ENCODE measurements at places on chromosomes 4 and X. TPM values are rescaled to one million over a fixed set of nuclear protein-coding genes. Genes with fewer than 3 reads are reported as not detected.

- peak; percentile 48 for DNase-seq
Measured at GRCh38 chrX:138287205-138287877, 424.2 kb downstream of the FGF13 start.

GRCh38 chr4:21962691-21963090 is 14.1 kb upstream of the KCNIP4 start:
- no peak for DNase-seq

DNA sequence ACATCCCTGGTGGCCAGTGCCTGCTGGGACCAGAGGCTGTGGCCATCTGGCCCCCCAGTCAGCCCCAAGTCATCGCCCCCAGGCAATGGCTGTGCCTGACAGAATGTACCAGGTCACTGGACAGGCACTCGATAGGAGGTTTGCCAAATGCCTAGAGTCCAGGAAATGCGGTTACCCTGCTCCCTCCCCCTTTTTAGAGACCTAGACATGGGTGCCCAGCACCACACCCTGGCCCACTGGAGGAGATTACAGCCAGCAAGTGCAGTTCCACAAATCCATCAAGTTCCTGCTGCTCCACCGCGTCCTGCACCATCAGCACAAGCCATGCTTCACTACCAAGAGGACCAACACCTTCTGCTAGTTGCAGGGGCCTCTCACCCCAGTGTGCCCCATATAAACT is 16.2 kb upstream of the ZFX start:
- DNase-seq: no peak

DNA sequence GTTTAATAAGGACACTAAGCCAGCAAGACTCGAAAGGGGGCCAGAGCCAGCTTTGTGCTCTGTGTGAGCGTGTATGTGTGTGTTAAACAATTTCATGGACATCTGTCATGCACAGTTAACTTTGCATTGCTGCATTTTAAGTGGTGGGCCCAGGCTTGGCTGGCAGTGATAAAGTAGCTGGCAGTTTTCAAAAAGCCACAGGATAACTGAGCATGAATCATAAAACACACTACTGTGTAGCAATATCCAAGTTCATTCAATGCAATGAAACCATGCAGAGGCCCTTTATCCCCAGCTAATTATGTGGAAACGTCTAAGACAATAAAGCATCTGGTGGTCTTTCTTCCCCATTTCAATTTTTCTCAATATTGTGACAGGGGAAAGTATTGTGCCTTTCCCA is 132.9 kb downstream of the NKX6-1 start:
- DNase-seq: peak; percentile 9

DNA sequence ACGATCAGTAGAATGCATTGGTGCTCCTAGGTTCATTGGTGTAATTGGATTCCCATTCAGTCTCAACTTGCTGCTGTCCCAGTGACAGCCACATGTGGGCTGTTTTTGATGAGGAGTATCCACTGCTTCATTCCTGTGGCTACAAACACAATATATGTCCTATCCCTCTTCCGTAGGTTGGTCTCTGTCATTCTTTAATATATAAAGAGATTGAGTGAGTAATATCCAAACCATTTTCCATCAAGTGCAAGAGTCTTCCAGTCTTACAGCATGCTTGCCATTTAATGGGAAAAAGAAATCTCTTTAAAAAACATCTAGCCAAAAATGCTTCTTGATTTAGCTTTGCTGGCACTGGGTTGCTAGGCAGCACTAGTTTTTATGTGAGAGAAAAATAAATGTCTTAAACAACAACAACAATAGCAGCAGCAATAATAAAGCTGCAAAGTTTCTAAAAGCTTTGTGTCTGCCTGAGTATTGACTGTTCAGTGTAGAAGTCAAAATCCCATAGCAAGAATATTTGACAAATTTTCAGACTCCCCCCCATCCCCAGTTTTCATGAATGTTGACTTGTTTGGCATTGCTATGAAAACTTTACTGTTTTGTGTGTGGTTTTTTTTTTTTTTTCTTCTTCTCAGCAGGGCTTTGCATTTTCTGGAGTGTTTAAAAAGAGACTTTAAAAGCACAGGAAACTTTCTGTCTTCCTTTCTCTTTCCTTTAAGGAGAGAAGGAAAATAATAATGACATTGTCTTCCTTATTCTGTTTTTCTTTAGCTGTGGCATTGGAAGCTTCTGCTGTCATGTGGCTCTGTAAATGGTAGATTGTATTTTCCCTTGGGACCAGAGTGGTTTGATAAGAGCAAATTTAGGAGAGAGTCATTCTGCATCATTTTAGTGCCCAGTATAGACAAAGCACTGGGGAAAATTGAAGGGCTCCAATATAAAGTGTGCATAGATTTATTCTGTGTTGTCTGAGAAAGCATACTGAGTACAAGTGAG is 244.3 kb downstream of the ARHGAP10 start:
- no peak for DNase-seq

USP9X gene
- polyA plus RNA-seq: 71.3 TPM

- DNase-seq: no peak
Measured at GRCh38 chrX:18607966-18608365, 63.9 kb downstream of the RS1 start.

DNA sequence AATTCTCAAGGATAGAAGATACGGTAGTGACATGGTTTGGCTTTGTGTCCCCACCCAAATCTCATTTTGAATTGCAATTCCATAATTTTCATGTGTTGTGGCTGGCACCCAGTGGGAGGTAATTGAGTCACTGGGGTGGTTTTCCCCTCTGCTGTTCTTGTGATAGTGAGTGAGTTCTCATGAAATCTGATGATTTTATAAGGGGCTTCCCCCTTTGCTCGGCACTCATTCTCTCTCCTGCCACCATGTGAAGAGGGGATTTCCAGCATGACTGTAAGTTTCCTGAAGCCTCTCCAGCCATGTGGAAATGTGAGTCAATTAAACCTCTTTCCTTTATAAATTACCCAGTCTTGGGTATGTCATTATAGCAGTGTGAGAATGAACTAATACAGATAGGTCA is 8.5 kb upstream of the SPANXN4 start:
- DNase-seq: no peak

DNA sequence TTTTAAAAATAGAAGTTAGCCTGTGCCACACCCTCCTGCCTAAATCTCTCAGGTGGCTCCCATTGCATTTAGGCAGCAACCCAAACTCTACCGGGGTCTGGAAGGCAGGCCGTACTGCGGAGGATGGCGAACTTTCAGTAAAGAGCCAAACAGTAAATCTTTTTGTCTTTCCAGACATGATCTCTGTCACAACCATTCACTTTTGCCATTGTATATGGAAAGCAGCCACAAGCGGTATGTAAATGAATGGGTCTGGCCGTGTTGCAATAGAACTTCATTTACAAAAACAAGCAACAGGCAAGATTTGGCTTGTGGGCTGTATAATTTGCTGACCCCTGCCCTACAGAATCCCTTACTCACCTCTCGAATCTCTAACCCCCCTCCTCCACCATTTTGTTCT is 3.3 kb downstream of the RADX start:
- DNase-seq: no peak

DNA sequence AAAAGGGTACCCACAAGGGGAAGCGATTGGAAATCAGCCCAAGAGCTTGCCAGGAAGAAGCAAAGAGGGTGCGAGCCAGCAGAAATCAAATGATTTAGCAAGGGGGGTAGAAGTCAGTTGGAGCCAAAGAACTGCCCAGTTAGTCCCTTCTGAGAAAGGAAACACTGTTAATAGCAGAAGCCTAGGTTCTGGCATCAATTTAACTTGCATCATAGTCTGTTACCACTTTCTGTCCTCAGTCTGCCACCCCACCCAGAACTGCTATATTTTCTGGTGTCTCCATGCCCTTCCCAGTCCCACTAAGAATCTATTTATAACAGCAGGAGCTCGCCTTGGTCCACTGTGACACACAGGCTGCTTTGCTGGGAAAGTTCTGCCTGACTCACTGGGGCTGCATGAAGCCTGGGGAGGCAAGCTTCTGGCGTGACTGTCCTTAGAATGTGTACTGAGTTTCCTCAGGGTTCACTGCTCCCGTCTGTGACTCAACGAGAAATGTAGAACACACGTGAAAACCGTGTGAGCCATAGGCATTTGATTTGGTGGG is 157.8 kb upstream of the TTC29 start:
- DNase-seq: no peak
